Neural crest cell (in vitro differentiated cells): ENCODE measurements at places on chromosomes 12 and 14. TPM values are rescaled to one million over a fixed set of nuclear protein-coding genes. Genes with fewer than 3 reads are reported as not detected.

Gene TUNAR
- total RNA-seq = 4.4 and 4.7 TPM in 2 replicates

DNA sequence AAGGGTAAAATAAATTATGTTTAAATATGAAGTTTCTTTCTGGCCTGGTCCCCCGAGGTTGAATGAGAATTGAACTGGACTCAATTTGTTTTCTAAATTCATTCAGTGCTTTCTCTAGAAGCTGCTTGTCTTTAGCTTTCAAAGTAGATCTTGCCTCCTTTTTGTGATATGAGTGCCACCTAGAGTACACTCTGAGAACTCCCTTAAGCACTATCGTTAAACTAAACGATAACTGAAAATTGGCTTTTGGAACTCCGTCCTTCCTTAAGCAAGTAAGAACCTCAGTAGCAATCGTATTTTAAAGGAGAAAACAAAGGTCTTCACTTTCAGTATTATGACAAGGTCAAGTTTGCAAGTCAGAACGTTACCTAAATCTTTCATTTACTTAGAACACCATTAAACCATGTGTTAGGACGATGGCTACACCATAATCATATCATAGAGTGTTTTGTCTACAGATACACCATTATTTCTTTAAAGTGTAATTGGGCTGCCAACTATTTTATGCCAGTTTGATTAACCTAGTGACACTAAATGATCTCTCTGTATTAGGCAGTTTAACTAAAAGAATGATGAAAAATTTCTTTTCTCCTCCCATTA is 364.8 kb downstream of the SNAPC1 start:
- DNase-seq = no peak
- H3K27me3 ChIP-seq = peaks cover 65% of the 10 kb centered on the region
- no peak overlapping the region for H3K4me3 ChIP-seq
- no peak overlapping the region for H3K27ac ChIP-seq
- no peaks in the 10 kb centered on the region for H3K4me1 ChIP-seq

GRCh38 chr12:12091071-12091470 is 20.3 kb downstream of the BCL2L14 start:
- H3K27me3 ChIP-seq = no peaks in the 10 kb centered on the region
- peaks cover 34% of the 10 kb centered on the region for H3K4me1 ChIP-seq
- H3K4me3 ChIP-seq = no peak overlapping the region
- no peak for DNase-seq
- H3K36me3 ChIP-seq = peaks cover 16% of the 10 kb centered on the region

GRCh38 chr12:46609273-46609623 is 216.5 kb downstream of the SLC38A4 start:
- no peaks in the 10 kb centered on the region for H3K27me3 ChIP-seq
- no peak overlapping the region for H3K4me3 ChIP-seq
- no peaks in the 10 kb centered on the region for H3K36me3 ChIP-seq
- no peak for DNase-seq
- no peaks in the 10 kb centered on the region for H3K4me1 ChIP-seq
- H3K27ac ChIP-seq = no peak overlapping the region

DNA sequence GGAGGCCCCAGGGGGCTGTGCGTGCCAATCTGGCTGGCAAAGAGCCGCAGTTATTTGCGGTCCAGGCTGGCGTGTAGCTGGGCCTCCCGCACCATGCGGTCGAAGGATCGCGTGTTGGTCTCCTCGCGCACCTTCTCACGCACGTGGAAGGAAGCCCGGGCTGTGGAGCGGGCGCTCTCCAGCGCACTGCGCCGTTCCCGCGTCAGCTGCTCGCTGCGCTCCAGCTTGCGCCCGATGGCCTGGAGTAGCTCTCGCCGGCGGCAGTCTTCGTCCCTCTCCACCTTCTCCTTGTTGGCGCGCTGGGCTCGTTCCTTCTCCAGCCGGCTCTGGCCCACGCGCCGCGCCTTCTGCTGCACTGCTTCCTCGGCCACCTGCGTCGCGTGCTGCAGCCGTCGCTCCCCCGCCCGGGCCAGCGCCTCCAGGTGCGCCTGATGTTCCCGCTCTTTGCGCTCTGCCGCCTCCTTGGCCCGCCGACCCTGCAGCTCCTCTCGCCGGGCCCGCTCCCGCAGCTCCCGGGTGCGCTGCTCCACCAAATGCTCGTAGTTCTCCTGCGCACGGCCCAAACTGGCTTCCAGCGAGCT is 3.1 kb downstream of the CCDC177 start:
- peaks cover 24% of the 10 kb centered on the region for H3K27me3 ChIP-seq
- no peak for DNase-seq
- H3K4me3 ChIP-seq = no peak overlapping the region
- H3K27ac ChIP-seq = no peak overlapping the region
- H3K36me3 ChIP-seq = peaks cover 3% of the 10 kb centered on the region
